ENCODE measurements at places on chromosomes 7 and 10.

GRCh38 chr10:32317795-32318357 is 29.1 kb downstream of the EPC1 start:
- DNase-seq = no peak

GRCh38 chr10:71551970-71552369 is 155.2 kb downstream of the CDH23 start:
- DNase-seq = no peak

DNA sequence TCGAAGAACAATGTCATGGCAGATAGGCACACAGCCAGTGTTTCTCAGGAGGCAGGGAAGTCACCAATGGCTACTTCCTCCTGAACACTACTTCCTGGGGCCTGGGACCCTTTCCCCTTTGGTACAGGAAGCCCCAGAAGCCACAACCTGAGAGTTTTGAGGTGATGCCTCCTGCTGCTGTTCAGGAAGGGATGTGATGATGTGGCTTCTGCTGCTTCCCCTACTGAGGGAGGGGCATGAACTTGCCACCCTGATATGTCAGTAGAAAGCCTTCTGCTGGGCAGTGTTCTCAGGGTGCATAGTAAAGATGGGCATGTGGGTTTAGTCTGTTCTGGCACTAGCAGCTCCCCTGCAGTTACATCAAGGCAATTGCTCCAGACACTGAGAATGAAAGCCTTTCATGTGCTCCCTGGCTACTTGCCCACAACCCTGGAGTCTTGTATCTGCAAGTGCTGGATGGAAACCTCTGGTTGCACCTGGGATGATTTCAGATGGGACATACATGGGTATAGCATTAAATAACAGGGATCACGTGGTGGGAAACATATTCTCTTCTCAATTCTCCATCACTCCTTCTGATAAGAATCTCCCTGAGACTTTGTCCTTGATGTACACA is 69.3 kb downstream of the ADRA2A start:
- DNase-seq = no peak

DNA sequence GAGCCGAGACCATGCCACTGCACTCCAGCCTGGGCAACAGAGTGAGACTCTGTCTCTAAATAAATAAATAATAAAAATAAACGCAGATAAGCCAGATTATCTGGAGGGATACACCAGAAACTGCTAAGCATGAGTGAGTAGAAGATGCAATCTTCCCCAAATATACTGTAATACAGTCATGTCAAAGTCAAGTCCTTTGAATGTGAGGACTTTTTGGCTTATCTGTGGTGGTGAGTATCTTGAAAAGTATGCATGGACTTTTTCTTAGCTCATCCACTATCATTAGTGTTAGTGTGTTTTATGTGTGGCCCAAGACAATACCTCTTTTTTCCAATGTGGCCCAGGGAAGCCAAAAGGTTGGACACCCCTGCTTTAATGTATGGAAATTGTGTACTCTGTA is 44.7 kb upstream of the PITRM1 start:
- no peak for DNase-seq

DNA sequence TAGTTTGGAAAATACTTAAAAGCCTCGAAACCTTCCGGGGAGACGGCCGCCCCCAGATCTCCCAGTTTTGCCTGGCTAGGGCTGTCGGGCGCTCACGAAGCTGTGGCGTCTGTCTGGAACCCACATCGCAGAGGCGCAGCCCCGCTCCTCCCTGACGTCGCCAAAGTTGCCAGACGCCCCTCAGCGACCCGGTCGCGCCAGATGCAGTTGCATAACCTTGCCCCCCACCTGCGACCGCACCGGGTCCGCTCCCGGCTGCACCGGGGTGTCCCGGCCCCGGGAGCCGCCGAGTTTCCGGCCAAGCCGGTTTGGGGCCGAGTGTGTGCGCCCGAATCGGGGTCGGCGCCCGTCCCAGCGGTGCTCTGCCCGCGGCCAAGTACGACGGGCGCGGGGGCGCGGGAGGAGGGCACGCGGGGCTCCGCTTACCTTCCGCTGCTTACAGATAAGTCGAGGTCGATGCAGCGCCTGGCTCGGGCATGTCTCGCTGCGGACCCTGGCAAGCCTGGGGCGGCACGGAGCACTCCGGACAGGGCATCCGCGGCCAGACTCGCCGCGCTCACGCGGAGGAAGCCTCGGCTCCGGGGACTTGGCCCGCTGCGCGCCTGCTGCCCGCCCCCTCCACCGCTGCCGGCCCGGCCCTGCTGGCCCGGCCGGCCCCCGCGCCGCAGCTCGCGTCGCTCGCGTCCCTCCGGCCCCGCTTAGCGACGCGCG is 665 bp downstream of the INSYN2A start:
- no peak for DNase-seq

DNA sequence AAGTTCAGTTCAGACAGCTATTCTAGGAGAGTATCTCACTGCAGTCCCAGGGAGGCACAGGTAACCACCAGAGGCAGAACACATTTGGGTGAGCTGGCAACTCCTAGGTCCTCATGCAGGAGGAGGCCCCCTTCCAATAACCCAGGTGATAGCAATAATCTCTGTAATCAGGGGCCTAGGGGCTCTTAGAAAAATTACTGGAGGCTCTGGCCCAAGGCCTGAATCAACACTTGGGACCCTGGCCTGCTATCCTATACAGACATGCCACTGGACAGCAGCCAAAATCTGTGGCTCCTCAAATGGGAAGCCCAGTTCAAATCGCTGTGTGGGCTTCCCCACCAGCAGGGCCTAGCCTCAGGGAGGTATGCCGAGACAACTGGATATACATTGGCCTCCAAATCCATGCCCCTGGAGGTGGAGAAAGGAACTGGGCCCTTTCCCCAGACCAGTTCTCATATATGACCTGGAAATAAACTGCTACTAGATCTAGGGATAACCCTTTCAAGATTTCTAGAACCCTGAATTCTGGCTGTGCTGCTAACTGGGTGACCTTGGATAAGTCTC is 1.6 kb downstream of the AVPI1 start:
- DNase-seq = no peak

GRCh38 chr7:107813524-107813923 is 10.5 kb upstream of the SLC26A3 start:
- DNase-seq = no peak

GRCh38 chr10:127919418-127920271 is 12.7 kb downstream of the PTPRE start:
- no peak for DNase-seq

- no peak for DNase-seq
Measured at GRCh38 chr10:102438374-102438773, 6.0 kb upstream of the CUEDC2 start.

GRCh38 chr10:43904301-43904700 is 255.6 kb upstream of the ZNF32 start:
- no peak for DNase-seq

- DNase-seq = no peak
Measured at GRCh38 chr7:158393926-158394625, 193.5 kb downstream of the PTPRN2 start.

Measured in progenitor cell of endocrine pancreas (in vitro differentiated cells).